ENCODE measurements at places on chromosomes 3 and 15.
A peak's percentile ranks its signal among the peaks of the same experiment; 100 is the strongest.

- DNase-seq: no peak
These were observed 31.7 kb downstream of the HMCES start for GRCh38 chr3:129310111-129311011.

DNA sequence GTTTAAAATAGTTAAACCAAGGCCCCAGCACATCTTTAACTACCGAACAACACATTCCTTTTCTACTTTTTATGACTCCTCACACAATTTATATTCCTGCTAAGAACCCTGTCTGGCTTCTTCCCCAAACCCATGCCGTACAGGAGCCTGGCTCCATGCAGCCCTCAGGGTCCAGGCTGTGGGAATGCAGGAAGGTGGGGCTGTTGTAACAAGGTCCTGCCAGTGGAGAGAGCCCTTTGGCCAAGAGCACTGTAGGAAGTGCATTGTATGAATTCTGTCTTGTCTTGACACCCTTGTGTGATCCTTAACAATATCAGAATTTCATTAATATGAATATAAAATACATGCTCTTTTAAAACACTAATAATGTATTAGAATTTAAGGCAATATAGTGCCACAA, 563.8 kb downstream of the TBL1XR1 start:
- no peak for DNase-seq

- DNase-seq: peak; percentile 23
These were observed 15.3 kb downstream of the NR2F2 start for GRCh38 chr15:96345560-96346399.

- DNase-seq: no peak
These were observed 119.4 kb downstream of the LIPC start for GRCh38 chr15:58551084-58551763.

DNA sequence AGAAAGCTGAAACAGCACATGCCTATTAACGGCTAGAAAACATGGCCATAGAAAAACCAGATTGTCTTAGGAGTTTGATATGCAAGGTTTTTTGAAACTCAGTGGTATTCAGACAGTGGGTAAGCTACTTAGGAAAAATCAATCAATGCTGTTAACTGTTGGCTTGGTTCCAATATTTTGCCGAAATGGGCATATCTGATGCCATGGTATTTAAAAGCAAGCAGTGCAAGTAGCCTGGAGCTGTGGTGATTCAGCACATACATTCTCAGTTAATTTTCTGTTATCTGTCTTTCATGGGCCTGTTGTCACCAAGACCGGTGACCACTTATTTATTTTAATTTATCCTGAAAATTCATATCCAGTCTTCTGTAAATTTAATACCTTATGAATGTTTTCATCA, 17.3 kb upstream of the SUCNR1 start:
- no peak for DNase-seq

DNA sequence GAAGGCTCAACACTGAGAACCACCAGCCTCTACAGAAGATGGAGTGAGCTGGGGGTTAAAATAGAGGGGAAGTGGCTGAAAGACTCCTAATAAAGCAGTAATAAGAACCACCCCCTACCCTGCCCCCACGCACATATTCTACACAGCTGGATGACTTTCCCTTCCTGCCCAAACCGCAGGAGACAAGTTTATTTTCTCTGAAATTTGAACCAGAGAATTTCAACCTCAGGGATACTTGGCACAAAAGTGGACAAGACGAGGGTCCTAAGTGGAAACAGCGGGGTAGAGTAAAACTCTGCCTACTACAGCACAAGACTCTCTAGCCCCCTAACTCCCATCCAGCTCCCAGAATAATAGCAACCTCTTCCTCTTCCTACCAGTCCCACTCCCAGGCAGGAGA, 28.4 kb downstream of the USF3 start:
- no peak for DNase-seq
